Esophagus squamous epithelium (tissue), 5 donors: ENCODE measurements at places on chromosomes 5 and 9. TPM values are rescaled to one million over a fixed set of nuclear protein-coding genes. Genes with fewer than 3 reads are reported as not detected.
A peak's percentile ranks its signal among the peaks of the same experiment; 100 is the strongest.

- H3K4me3 ChIP-seq: no peak overlapping the region
- no peaks in the 10 kb centered on the region for H3K27me3 ChIP-seq
- peak overlapping the region; percentile 24 for H3K27ac ChIP-seq
- DNase-seq: no peak
- no peaks in the 10 kb centered on the region for H3K36me3 ChIP-seq
Observed at GRCh38 chr5:89457411-89458331, 574.7 kb upstream of the MEF2C start.

DNA sequence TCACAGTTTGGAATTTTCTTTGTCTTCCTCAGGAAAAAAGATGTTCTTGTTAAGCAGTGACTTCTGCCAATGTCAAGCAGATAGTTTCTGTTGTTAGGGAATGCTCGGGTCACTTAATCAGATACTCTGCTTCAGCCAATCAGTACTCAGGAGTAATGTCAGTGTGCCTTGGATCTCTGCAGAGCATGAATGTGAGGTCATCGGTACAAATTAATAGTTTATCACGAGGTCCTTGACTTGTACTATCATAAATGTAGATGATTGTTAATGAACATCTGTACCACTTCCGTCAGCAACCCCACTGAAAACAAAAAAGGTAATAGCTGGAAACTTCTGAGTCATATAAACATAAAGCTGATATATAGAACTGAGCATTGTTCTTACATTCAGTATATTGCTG is 73.6 kb downstream of the FBXL7 start:
- H3K27ac ChIP-seq: no peak overlapping the region
- no peaks in the 10 kb centered on the region for H3K27me3 ChIP-seq
- DNase-seq: no peak

DNA sequence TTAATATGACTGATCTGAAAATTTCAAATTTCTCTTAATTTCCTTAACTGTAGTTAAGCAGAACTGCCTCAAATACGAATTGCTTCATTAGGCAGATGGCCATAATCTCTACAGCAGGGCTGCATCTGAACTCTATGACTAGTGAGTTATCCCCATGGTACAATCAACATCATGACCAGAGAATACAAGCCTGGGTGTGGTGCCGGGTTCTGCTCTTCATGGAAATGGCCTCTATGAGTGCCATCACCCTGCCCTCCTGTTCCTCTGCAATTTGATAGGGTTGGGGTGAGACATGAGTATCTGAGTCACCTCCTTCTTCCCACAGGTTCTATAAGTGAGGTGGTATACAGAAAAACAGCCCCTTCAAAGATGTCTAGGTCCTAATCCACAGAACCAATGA is 235.9 kb downstream of the AP3B1 start:
- no peaks in the 10 kb centered on the region for H3K4me1 ChIP-seq
- no peaks in the 10 kb centered on the region for H3K36me3 ChIP-seq
- DNase-seq: no peak
- H3K27ac ChIP-seq: no peak overlapping the region
- no peaks in the 10 kb centered on the region for H3K27me3 ChIP-seq

DNA sequence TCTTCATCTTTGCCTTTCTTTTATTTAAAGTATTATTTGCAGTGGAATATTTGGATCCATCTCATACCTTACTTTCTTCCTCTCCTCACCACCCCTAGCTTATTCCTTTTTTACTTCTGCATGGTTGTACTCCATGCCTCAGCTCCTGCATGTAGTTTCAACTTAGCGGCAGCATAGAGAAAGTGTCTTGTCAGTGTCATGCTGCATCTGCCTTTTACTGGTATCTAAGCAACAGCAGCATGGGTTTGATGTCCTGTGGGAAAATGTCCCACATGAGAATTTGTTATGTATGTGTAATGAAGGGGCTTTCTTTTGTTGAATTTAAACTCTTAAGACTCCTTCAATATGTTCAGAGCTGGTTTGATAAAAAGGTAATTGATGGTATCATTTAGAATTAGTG is 20.6 kb downstream of the TCERG1 start:
- H3K4me3 ChIP-seq: no peak overlapping the region
- H3K27me3 ChIP-seq: no peaks in the 10 kb centered on the region
- no peak for DNase-seq
- H3K4me1 ChIP-seq: no peaks in the 10 kb centered on the region
- H3K27ac ChIP-seq: no peak overlapping the region
- peaks cover 91% of the 10 kb centered on the region for H3K36me3 ChIP-seq

- no peaks in the 10 kb centered on the region for H3K27me3 ChIP-seq
- DNase-seq: no peak
- H3K4me3 ChIP-seq: no peak overlapping the region
- H3K27ac ChIP-seq: peak overlapping the region; percentile 20
- no peaks in the 10 kb centered on the region for H3K4me1 ChIP-seq
- H3K36me3 ChIP-seq: no peaks in the 10 kb centered on the region
Observed at GRCh38 chr9:130284249-130284625, 18.7 kb downstream of the HMCN2 start.

Gene TGFBI
- total RNA-seq: 9.2 TPM
